ENCODE measurements at places on chromosomes 3 and 15.

- DNase-seq = no peak
Measured at GRCh38 chr3:170441412-170441811, 22.7 kb downstream of the CLDN11 start.

DNA sequence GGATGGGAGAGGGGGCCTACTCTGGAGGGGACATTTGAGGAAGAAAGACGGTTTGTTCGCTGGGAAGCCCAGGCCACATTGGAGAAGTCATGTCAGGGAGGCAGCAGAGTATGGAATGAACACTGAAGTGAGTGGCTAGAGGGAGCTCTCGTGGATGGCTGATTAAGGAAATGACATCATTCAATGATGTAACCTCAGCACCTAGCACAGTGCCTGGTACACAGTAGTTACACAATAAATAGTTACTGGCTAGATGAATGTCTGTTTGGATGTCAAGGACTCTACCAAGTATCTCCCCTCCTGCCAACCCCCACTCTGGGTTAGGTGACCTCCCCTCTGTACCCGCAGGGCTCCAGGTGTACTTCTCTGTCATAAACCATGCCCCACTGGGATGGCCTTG lies 121.1 kb downstream of the CLSTN2 start:
- DNase-seq = no peak

- no peak for DNase-seq
Measured at GRCh38 chr3:31661993-31662670, 129.4 kb downstream of the STT3B start.

DNA sequence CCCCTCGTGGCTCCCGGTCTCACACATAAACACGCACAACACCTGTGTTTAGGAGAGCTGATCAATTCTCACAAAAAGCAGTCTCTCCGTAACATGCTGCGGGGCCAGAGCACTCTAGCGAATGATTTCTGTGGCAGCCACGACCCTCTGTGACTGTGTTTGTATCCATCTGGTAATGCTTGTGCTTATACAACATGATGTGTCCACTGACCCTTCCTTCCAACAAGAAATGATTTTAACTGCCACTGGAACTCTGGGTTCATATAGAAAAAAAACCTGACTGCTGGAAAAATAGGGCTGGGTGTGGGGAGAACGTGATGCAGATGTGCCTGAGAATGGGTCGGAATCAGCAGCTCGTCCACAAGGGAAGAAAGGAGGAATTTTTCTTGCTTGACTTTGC lies 410.2 kb downstream of the GAP43 start:
- no peak for DNase-seq

DNA sequence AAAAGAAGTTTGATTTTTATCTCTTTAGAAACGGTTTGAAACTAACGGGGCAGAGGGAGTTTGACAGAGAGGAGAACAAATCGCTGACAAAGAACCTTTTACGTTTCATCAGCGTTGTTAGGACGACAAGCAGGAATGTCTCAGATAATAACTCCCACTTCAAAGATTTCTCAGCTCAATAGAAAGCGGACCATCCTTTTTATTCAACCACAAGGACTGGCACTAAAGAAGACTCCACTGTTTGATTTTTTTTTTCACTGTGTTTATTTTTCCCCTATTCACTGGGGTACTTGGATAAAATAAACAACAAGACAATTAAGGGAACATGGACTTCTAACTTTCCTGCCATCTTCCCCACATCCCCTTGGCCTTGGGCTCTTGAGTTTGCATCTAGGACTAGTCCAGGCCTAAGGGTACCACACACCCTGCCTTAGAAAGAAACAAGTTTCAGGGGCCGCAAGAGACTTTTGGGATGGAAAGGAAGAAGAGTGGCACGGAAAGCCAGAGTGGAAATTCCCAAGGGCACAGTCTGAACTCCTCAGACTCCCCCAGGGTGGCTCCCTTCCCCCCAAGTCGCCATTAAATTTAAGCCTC lies 19.0 kb downstream of the ZIC4 start:
- no peak for DNase-seq

DNA sequence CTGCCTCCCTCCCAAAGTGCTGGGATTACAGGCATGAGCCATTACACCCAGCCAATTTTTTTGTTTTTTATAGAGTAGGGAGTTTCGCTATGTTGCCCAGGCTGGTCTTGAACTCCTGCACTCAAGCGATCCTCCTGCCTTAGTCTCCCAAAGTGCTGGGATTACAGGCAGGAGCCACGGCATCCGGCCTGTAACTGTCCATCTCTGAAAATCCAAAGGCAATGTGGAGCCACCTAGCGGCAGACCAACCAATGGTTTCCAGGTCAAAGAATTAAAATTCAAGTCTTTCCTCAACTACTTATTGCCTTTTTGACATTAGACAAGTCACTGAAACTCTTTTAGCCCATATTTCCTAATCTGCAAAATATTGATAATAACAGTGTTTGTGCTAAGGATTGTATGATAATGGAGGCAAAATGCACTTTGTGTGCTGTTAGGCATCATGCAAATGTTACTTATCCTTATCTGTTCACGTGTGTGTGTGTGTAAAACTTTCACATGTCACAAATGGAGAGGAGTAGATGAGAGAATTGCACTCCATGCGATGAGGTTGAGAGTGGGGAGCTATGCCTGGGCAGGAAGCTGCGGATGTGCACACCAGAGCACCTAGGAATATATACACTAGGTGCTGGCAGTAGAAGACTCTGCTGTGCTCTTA lies 48.7 kb downstream of the COL8A1 start:
- peak; percentile 1 for DNase-seq

DNA sequence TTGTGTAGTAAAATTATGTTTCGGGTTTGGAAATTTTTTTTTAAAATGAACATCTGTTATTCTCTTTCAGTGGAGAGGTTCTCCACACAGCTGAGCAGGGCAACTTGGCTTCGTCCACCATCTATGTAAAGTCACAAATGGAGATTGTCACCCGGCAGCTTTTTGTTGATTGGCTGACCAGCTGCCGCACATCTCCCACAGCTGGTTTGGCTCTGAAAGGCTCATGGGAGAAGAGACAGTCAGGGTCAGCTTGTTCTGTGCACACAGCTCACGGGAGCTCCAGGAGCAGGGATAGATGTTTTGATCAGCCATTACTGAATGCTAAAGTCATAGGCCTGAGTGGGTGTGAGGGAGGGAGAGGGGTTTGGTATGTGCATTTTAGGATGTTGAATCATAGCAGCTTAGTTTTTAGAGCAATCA lies 12.9 kb upstream of the CCDC80 start:
- DNase-seq = no peak

- DNase-seq = no peak
Measured at GRCh38 chr3:132256989-132257388, 60.2 kb upstream of the ACP3 start.

GRCh38 chr15:100194996-100195395 lies 146.8 kb downstream of the ADAMTS17 start:
- DNase-seq = no peak

DNA sequence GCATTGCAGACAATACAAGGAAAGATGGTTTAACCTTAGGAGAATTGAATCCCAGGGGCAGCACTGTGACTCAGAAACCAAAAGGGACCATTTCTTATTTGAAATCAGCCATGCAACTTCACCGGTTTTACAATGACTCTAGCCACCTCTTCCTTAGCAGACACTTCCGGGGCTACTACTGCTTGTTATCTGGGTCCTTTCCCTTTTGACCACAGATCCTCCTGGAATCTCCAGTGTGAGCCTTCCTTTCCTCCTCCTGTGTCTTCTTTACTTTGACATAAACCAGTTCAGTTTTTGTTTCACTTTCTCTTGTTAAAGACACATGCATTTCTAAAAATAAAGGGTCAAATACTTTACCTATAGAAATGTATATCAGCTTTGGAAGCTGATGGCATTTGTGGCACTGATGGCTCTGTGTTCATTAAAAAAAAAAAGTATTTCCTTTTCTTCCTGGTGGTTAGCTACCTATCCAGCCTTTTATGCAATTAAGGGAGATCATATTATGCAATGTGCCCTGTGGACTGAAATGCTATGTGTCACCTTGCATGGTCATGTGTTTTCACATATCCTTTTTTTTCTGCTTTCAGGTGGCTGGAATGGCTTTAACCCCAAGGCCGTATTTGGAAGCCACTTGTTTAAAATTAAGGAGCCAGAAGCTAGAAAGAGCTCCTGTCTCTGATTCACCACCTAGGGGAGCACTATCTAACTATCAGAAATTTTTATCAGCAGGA lies 296.2 kb downstream of the CHL1 start:
- DNase-seq = no peak

GRCh38 chr3:169969174-169970095 lies 2.8 kb downstream of the SEC62 start:
- DNase-seq = no peak

DNA sequence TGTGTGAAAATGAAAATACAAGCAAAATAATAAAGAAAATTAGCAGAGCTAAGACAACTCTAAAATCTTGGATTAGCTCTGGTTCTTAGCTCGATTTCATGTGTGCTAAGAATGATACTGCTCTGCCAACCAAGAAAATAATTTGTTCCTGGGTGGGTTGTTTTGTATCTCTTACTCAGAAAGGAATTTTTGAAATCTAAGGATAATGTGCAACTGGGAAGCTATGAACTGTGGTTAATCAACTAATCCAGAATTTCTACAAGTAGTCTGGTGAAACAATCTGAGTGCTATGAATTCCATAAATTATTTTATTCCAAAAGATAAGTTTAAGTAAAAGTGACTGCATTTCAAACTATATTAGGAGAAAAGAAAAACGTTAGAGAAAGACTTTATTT lies 92.0 kb downstream of the TFDP2 start:
- DNase-seq = no peak

DNA sequence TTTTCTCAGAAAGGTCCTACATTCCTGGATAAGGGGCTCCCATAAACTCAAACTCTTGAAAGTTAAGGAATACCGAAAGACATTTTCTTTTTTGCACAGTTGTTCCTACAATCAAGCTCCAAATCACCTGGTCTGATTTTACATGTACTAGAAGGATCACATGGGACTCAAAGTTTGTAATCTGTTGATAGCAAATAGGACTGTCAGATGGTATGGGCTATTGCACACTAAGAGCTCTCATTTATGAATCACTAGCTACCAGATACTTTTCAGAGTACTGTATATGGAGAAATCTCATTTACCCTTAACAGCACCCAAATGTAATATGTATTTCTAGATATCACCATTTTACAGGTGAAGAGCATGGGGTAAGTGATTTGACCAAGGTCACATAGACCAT lies 49.5 kb upstream of the CMSS1 start:
- no peak for DNase-seq

- no peak for DNase-seq
Measured at GRCh38 chr15:77168141-77168540, 97.2 kb upstream of the TSPAN3 start.

DNA sequence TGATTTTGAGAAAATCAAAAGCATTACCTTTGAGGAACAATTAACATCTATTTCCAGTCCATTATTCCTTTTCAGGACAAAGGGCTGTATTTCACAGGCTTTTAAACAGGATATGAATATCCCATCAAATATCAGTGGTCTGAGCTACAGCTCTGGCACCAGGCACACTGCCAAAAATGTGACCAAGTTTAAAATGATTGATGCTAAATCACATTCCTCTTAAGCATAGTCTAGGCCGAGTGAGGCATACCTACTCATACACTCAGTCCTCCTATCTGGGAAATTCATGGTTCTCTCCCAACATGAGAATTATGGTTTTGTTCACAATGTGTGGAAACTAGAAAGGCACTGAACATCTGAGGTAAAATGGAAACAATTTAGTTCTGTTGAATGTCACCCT lies 683.5 kb downstream of the TUSC7 start:
- DNase-seq = no peak

DNA sequence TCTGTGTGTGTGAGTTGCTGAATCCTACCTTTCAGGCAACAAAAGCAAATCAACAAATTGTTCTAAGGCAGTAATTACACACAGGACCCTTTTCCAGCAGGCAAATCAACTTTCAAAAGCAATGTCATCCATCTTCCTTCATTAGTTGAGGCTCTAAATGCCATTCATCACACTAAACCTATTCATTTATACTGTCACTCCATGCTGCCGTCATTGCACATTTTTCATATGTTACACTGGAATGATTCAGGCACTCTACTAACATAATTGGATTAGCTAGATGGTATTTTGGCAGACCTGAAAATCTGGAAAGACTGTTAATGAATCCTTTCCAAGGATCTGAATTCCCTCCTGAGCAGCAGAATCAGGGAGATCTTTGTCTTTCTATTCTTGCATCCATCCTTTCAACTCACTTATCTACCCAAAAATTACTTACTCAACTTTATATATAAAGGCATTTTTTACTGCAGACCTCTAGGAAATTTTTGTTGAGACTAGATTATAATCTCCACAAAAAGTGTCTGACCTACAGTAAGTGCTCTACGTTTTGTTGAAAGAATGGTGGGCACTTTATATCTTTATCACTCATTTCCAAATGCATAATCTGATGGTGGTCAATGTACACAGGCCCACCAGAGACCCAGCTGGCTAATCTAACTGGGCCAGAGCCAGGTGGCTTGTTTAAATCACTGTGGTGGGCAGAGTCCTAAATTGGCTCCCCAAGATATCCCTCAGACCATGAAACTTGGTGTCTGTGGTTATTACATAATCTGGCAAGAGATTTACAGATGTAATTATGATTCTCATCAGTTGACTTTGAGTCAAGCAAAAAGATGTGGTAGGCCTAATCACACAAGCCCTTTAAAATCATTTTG lies 25.0 kb downstream of the MIX23 start:
- DNase-seq = no peak

GRCh38 chr15:80754014-80754413 lies 25.2 kb upstream of the CEMIP start:
- DNase-seq = no peak

- no peak for DNase-seq
Measured at GRCh38 chr15:31131853-31132375, 30.4 kb upstream of the TRPM1 start.

DNA sequence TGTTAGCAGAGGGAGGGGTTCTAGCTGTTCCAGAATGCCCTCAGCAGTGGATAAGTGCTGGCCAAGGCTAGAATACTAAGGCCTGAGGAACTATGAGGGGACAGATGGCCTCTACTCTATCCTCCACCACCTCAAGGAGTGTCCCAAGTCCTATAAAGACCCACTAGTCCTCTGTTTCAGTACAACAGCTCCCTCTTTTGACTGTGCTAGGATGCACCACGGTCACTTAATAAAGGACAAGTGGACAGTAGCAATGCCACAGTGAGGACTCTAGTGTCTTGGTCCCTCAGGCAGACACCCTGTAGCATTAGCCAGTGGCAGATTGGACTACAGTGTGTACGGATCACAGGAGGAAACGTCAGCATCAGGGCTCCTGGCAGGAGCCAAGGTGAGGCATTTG lies 171.8 kb upstream of the PROK2 start:
- no peak for DNase-seq

GRCh38 chr3:189171707-189172106 lies at the start of gene TPRG1:
TPRG1 (plus strand) TSS chr3:189171971; CDS start chr3:189207385, 35,414 bp downstream.
- no peak for DNase-seq
